ENCODE measurements at places on chromosomes 1 and 21. TPM values are rescaled to one million over a fixed set of nuclear protein-coding genes. Genes with fewer than 3 reads are reported as not detected.

Gene C1orf141
- total RNA-seq = not detected

Gene WNT3A
- total RNA-seq = not detected

Gene CD1E
- total RNA-seq = not detected

Gene DIO1
- total RNA-seq = not detected

Gene GBP6
- 0.11 TPM for total RNA-seq

Gene LCE3A
- not detected for total RNA-seq

Gene BRINP3
- total RNA-seq = not detected

Gene NFASC
- 53.6 TPM for total RNA-seq

Gene SPRR2F
- total RNA-seq = not detected

Gene DEGS1
- total RNA-seq = 110 TPM

Gene VWA5B1
- not detected for total RNA-seq

Gene RFX5
- 29.6 TPM for total RNA-seq

Gene CDCA8
- total RNA-seq = 27.9 TPM

Gene LCE3E
- not detected for total RNA-seq

Gene IGFN1
- total RNA-seq = 4.6 TPM

Gene RASAL2
- total RNA-seq = 21.6 TPM

Gene LEPROT
- total RNA-seq = 47.1 TPM

Gene B3GALT2
- total RNA-seq = under 0.01 TPM

Gene CHRNB2
- under 0.01 TPM for total RNA-seq

Data from uterine smooth muscle cell (primary cell).